ENCODE measurements at places on chromosomes 6 and 20.
A peak's percentile ranks its signal among the peaks of the same experiment; 100 is the strongest.

- no peak for DNase-seq
These were observed 20.2 kb upstream of the PIM1 start for GRCh38 chr6:37149745-37150144.

GRCh38 chr20:2751878-2752566 is 48.4 kb downstream of the CPXM1 start:
- DNase-seq, result peak; percentile 25

- no peak for DNase-seq
These were observed 10.7 kb downstream of the TXNDC5 start for GRCh38 chr6:7899889-7900213.

GRCh38 chr6:152399399-152399798 is 237.8 kb downstream of the SYNE1 start:
- DNase-seq, result no peak

DNA sequence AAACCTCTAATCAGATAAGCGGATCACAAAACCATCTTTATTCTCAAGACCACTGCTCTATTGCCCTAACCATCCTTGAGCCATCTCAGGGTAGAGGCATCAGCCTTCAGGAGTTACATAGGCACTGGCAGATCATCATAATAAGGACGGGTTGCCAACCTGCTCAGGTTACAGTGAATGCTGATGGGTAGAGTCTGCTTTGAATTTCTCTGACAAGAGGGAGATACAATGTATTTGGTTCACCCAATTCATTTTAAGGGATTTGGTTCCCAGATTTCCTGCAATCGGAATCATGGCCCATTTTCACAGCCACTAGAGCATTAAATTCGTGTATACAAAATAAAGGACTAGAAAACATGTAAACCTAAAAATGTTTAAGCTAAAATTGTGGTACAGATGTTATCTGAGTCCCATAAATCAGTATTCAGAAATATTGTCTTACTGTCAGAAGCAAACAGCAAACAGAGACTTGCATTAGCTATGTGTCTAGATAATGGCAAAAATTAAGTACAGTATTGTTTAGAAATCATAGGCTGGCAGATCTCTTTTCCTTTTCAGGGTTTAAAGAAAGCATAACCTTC is 41.9 kb upstream of the TMEM170B start:
- DNase-seq, result no peak

GRCh38 chr20:62678553-62678952 is 30.1 kb upstream of the NTSR1 start:
- DNase-seq, result no peak

All from activated CD4-positive, alpha-beta T cell treated with anti-CD3 and anti-CD28 coated beads, Interleukin-2, amount 50 U/mL, for 16 hours (primary cell).